CD4-positive, alpha-beta T cell treated with Interleukin-15 for 4 hours (primary cell): ENCODE measurements at places on chromosomes 2 and 18.

DNA sequence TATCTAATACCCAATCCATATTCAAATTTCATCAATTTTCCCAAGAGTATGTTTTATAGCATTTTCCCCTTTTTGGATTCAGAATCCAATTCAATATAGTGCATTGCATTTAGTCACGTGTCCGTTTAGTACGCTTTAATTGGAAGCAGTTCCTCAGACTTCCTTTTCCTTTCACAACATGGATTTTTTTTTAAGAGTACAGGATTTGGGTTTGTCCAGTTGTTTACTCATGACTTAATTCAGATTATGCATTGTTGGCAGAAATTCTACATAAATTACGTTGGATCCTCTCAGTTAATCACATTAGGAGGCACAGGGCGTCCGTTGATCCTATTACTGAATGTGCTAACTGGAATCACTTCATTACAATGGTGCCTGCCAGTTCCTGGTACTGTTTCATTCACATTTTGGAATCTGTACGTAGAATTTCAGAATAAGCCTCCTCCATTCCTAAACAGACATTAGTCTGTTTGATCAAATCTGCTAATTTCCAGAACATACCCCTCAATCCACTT, 70.0 kb upstream of the ATIC start:
- DNase-seq: no peak

DNA sequence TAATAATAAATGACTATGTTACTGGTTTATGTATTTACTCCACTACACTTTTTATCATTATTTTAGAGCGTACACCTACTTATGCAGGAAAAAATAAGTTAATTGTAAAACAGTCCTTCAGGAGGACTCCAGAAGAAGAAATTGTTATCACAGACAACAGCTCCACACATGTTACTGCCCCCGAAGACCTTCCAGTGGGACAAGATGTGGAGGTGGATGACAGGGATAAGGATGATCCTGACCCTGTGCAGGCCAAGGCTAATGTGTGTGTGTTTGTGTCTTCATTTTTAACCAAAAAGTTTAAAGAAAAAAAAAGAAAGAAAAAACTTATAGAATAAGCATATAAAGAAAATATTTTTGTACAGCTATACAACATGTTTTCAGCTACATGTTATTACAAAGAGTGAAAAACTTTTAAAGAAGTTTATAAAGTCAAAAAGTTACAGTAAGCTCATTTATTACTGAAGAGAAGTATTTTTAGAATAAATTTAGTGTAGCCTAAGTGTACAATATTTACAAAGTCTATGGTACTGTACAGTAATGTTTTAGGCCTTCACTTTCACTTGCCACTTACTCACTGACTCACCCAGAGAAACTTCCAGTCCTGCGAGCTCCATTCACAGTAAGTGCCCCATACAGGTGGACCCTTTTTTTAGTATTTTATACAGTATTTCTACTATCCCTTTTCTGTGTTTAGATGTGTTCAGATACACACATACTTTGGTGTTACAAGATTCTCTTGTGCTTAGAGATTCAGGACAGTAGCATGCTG, 7.5 kb downstream of the TGFBRAP1 start:
- DNase-seq: no peak

- no peak for DNase-seq
These were observed 613.9 kb downstream of the IRS1 start for GRCh38 chr2:226185616-226186211.

- peak; percentile 47 for DNase-seq
These were observed 727 bp downstream of the NCOA1 start for GRCh38 chr2:24491542-24492420.

- DNase-seq: no peak
These were observed 8.3 kb downstream of the EFR3B start for GRCh38 chr2:25050128-25050527.

DNA sequence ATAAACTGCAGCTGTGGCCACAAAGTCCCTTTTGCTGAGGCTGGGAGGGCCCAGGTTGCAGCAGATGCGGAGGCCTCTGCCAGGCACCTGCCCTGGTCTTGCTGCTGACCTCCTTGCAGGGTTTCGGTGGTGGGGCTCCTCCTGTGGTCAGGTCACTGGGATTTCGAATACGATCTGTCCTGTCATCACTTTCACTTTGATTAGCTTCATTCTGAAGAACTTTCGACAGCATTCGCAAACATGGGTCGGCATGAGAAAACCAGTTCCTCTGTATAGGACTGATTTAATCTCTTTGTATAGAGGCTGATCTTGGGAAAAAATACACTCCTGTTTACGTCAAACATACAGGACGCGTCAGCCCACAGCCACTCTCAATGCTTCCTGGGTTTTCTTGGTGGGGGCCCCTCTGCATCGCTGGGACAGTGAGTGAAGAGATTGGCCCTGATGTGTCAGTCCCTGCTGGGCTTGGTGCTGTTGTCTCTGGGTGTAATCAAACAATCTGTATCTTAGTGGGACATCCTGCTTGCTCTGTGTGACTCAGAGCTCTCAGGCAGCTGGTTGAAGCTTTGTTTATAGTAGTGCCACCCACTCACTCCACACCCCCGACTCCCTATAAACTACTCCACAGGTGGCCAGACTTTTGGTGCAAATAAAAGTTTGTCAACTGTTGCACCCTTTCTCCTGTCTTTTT, 209.4 kb upstream of the CXCR4 start:
- DNase-seq: peak; percentile 86

DNA sequence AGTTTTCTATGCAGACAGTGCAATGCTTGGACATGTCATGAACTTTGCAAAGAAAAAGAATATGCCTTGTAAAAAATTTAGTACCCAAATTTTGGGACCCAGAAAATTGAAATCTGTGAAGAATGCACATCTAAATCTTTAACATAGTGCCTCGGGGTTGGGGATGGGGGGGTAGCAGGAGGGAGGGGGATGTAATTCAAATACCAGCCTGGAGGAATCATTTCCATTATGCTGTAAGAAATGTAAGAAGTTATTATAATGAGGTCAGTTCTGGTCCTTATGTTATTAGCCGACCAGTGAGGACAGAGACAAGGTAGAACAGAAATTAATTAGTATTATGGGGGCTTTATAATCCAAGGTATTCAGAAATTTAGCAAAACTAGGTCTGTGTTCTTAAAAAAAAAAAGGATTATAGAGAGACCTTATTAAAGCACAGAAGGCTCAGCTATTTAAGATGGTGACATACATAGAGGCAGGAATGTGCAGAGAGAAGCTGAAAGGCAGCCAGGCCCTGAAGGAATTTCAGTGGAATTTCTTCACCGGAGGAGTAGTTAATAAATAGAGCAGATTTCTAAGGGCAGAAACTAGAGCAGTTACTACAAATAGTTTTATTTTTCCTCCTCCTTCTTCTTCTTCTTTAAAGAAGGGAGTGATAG, 89.0 kb upstream of the RBMS1 start:
- no peak for DNase-seq

GRCh38 chr18:2587788-2588187, 16.4 kb downstream of the NDC80 start:
- no peak for DNase-seq

GRCh38 chr2:70248181-70248847, at the start of gene TIA1:
TIA1 (minus strand) TSS chr2:70248628; CDS start chr2:70248430, 198 bp downstream.
- peak; percentile 99 for DNase-seq

DNA sequence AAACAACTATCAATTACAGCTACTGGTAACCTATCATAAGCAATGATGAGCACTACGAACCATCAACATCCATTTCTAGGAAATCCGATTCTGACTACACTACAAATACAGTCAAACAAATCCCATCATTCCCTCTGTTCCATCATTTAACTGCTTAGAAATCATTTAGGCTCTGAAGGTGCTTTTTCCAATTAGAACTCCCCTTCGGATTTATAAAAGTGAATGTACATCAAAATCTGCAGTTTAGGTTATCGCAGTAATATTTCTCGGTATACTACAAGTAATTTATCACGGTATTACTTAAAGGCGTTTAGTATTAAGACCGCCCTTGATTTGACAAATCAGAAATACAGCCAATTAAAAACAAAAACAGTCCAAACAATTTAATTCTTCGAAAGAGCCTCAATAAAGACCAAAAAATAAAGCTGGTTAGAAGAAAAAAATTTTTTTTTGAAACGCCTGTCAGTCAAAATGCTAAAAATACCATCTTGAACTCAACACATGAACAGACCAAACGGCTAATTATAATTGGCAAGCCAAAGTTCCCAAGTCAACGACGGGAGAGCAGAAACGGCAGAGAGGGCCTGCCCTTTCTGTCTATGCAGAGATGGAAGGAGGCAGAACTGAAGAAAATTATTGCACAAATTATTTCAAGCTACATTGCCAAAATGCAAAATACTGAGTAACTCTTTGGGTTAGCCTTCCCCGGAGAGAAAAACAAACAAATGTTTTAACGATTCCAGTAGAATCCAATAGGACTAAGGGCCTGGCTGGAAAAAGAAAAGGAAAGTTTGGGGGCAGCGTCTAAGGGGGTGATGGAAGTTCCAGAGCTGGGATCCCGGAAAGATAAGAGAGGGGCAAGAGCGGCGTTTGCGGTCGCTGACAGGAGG, 1.2 kb downstream of the VPS54 start:
- no peak for DNase-seq

- no peak for DNase-seq
These were observed 182.8 kb downstream of the NBAS start for GRCh38 chr2:15378148-15378908.

DNA sequence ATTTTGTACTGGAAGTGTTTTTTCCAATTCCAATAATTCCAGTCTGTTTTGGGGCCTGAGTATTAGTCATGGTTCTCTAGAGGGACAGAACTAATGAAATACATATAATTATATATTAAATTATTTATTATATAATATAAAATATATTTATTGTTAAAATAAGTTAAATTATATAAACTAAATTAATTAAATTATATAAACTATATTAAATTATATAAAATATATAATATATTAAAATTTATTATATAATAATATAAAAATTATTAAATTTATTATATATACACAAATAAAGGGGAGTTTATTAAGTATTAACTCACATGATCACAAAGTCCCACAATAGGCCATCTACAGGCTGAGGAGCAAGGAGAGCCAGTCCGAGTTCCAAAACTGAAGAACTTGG, 253.4 kb upstream of the NETO1 start:
- DNase-seq: no peak

GRCh38 chr2:102442967-102443828, 20.2 kb downstream of the IL18RAP start:
- peak; percentile 67 for DNase-seq

DNA sequence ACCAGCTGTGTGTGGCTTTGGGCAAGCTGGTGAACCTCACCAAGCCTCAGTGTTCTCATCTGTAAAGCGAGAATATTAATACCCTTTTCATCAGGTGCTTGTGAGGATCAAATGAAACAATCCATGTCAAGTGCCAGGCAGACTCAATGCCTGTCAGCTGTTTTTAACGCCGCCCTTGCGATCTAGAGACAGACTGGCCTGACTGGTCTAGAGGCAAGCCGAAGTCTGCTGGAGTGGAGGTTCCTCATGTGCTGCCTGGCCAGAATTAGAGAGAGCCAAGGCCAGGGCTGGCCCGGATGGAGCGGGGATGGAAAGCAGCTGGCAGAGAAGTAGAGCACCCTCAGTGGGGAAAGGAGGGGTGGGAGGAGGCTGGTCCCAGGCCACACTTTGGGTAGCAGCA, 74.5 kb upstream of the B3GNT7 start:
- no peak for DNase-seq

DNA sequence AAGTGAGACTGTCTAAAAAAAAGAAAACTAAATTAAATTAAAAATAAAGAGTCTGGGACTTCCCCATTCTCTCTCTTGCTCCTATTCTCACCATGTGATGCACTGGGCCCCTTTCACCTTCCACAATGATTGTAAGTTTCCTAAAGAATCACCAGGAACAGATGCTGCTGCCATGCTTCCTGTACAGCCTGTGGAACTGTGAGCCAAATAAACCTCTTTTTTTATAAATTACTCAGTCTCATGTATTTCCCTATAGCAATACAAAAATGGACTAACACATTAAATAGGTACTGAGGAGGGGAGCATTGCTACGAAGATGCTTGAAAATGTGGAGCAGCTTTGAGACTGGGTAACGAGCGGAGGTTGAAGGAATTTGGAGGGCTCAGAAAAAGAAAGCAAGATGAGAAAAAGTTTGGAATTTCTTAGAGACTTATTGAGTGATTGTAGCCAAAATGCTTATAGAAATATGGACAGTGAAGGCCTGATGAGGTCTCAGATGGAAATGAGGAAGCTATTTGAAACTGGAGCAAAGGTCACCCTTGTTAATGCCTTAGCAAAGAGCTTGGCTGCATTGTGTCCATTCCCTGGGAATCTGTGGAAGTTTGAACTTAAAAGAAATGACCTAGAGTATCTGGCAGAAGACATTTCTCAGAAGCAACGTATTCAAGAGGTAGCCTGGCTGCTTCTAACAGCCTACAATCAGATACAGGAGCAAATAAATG, 128.7 kb downstream of the EIPR1 start:
- no peak for DNase-seq

GRCh38 chr18:69752737-69753380, 194.8 kb downstream of the CD226 start:
- DNase-seq: no peak

- no peak for DNase-seq
These were observed 59.4 kb downstream of the PDE1A start for GRCh38 chr2:182367401-182367800.

GRCh38 chr18:8584798-8585197, 24.4 kb upstream of the RAB12 start:
- DNase-seq: no peak

DNA sequence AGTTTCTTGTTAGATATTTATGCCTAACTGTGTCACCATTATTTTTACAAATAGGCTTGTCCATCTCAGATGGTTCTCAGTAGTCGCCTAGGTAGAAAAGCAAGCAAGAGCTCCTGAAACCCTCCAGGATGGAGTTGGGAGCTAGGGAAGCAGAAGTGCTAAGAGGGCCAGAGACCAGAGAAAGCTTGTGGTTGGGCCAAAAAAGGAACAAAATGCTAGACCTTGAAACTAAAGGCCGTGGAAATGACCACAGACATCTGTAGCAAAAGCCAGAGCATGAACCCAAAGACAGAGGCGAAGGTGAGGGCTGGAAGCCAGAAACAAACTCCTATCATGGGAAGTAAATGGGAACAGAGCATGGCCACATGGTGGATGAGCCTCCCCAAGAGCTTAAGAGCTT, 29.9 kb upstream of the RMDN2 start:
- DNase-seq: no peak

- DNase-seq: no peak
These were observed 30.0 kb downstream of the ATOH8 start for GRCh38 chr2:85783796-85784195.

DNA sequence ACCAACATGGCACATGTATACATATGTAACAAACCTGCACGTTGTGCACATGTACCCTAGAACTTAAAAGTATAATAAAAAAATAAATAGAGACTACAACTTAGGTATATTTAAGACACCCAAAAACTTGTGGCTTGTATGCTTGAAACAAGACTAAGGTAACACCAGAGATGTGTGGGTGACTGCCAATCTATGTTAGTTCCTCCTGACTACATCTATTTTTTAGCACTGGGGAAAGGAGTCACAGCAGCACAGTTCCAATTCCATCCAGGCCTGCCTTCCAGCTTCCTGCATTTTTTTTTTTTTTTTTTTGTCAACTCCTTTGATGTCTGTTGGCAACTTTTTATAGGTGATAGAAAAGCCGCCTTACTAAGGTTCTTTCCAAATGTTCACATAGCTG, 18.2 kb downstream of the C2orf69 start:
- no peak for DNase-seq
